ENCODE measurements at places on chromosomes 5 and 9.

DNA sequence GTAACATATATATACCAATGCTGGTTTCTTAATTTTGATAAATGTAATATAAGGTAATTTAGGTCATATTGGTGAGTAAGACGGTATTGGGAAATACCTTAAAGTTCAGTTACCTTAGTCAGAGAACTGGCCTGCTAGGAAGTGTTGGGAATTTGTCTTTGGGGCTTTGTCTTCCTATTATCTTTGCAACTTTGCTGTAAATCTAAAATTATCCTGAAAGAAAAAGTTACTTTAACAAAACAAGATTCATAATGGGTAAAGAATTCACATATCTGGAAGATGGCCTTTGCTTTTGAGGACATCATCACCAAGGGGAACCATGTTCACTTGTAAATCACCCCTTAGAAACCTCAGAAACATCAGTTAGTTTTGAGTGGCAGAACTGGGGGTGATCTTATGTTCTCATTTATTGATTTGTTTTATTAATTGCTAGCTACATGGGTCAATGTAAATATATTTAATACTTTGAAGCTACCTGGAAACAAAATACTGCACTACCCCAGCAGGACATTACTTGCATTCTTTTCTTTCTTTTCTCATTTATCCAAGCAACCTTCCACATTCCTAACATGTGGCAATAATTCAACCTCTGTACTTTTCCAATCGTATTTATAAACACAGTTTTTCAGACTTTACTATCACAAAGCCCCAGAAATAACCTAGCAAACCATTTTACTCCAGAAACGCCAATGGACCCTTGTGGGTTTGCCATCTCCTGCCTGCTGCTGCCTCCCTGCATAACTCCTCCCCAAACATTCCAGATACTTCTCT lies 41.4 kb downstream of the GLIS3 start:
- DNase-seq: no peak

- DNase-seq: no peak
Observed at GRCh38 chr9:129037767-129038098, 1.3 kb downstream of the MIGA2 start.

GRCh38 chr9:68749135-68749534 lies 44.1 kb downstream of the PIP5K1B start:
- DNase-seq: no peak

DNA sequence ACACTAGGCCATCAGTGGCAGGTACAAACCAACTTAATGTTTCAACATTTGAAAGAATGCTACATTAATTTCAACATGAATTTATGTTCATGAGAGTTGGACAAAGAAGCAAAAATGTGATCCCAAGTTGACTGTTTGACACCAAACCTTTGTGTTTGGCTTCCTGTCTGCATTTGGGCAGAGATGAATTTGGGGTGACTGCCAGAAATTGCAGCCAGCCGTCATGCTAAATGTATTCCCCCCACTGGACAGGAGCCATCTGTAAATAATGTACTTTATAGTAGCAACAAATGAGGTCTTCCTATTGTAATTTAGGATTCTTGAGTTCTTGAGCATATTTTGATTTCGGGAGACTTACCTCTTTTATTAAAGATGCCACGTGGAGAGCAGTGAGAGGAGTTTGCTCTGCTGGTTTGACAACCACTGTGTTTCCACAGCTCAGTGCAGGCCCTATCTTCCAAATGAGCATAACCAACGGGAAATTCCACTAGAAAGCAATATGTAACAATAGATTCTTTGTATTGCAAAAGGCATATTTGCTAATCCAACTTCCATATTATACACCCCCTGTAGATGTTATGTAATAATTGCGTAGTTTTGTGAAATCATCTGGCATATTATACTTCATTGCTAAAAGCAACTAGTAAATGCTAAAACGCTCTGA lies 27.6 kb downstream of the ALDH1A1 start:
- no peak for DNase-seq

DNA sequence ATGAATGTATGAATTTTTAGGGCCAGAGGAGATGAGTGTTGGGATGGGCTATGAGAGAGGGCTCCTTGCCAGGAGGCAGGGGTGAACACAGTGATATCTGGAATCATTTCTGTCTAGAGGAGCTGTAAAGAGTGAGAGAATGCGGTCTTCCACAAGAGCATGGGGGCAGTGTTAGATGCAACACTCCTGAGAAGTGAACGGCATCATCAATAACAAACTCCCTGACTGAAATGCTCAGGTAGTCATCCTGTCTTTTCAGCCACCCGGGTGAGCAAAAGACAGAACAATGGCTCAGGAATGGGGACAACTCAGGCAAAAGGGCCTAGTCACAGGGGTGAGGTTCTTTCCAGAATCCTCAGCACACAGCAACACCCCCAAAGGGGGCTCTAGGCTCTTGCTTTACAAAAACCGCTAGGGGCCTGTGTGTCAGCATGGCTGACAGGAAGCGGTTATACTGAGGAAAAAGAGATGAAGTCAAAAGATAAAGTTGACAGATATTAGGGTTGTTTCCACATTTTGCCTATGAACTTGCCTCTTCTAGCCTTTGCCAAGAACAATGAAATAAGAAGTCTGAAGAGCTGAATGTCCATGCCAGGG lies 104.6 kb upstream of the LRRTM2 start:
- DNase-seq: no peak

- DNase-seq: no peak
Observed at GRCh38 chr5:59732301-59732700, 161.2 kb downstream of the PDE4D start.
